ENCODE measurements at places on chromosomes 7 and 10.

GRCh38 chr7:26723129-26723528 is 141.3 kb downstream of the SKAP2 start:
- DNase-seq, result no peak

DNA sequence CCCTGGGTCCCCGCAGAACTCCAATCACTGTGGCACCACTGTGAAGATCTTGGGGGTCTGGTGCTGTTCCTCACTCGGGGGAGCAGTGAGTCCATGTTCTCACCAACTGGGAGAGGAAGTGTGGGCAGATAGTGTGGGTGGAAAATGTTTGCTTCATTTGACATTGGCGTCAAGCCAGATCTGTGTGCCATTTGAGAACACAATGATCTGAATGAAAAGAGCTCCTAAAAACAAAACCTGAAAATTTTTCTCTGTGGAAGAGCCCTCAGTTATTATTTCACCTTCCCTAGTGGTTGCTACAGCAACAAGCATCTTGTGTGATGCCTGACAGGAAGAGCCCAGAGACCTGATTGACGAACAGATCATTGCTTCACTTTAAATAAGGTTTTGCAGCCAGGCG is 125.6 kb downstream of the VIPR2 start:
- no peak for DNase-seq

DNA sequence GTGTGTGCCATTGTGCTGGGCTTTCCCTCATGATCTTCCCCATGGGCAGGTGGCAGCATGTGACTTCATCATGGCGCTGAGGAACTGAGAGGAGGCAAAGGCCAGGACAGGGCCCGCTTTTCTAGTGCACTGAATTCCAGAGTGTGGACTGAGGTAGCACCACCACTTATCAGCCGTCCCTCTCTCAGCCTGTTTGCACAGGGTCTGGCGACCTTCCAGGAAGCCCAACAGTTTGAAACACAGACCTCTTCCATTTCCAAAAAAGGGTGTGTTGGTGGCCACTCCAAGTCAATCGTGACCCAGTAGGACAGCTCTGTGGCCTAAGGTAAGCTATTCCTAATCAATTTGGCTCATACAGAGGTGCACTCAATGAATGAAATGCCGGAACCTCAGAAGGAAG is 4.4 kb downstream of the DNAJC30 start:
- DNase-seq, result no peak

DNA sequence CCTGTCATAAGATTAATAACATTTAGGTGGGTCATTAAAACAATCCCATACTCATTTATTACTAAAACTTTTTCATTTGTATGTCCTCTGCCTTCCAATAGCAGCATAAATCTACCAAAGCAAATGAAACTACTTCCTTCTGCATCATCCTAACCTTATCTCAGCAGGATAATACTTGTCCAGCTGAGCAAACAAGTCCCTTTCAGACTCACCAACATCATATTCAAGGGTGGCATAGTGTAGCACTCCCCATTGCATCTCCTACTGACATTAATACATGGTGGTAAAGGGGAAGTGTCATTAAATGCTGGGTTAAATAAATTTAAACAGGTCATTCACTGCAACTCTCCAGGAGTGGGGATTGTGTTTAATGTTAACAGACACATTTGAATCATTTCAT is 3.4 kb upstream of the MINDY3 start:
- no peak for DNase-seq

DNA sequence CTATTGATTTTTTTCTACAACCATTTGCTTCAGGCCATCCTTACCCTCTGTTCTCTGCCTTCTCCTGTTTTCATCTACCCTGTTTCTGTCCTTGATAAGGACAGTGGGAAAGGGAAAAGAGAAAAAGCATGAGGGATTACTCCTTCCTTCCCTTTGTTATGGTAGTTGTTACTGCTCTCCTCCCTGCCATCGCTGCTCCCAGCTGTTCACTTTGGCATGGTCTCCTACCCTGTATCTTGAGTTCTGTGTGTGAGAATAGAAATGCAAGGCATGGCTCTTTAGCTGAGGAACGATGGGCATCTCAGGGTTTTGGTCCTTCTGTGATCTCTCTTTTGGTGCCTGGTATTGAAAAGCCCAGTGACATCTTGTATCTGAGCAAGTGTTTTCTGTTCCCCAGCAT is 6.4 kb downstream of the CCSER2 start:
- DNase-seq, result no peak

DNA sequence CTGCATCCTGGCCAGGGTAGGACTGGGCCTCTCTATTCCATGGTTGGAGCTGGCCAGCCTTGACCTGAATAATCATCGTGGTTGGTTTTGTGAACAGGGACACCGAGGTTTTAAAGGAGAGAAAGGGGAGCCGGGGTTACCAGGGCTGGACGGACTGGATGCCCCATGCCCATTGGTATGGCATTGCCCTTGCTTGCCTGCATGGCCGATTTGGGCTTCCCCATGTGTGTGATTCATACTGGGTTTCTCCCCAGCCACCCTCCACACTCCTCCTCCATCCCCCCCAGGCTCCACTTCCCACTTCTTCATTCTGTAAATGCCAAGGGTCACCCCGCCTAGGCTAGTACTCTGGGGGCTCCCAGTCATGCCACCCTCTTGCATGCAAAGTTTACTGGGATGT is 98.8 kb upstream of the MACROH2A2 start:
- no peak for DNase-seq

- DNase-seq, result no peak
These were observed 172.3 kb upstream of the ADO start for GRCh38 chr10:62632071-62632809.

- DNase-seq, result no peak
These were observed 232.9 kb upstream of the KAT6B start for GRCh38 chr10:74593470-74593869.

DNA sequence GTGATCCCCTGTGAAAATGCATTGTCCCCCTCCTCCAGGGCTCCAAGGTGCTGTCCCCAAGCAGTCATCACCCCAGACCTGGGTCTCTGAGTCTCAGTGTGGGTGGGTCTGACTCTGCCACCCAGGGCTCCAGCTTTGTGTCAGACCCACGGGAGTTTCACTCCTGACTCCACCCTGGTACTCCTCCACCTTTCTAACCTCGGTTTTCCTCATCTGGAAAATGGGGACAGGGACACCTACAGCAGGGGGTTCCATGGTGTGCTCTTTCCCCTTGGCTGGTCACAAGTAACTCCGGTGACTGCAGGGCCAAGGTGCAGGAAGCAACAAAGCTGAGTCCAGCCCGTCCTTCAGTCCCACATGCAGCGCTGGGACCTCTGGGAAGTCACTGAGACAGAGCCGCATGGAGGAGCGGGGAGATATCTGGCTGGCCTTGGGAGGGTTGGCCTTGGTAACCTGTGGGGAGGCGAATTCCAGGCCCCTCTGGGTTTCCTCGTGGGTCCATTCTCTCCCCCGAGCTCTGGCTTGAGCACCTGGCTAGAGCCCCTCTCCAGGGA is 41.8 kb upstream of the RABGEF1 start:
- no peak for DNase-seq

- DNase-seq, result no peak
These were observed 100.0 kb upstream of the KCNMA1 start for GRCh38 chr10:77737608-77738007.

DNA sequence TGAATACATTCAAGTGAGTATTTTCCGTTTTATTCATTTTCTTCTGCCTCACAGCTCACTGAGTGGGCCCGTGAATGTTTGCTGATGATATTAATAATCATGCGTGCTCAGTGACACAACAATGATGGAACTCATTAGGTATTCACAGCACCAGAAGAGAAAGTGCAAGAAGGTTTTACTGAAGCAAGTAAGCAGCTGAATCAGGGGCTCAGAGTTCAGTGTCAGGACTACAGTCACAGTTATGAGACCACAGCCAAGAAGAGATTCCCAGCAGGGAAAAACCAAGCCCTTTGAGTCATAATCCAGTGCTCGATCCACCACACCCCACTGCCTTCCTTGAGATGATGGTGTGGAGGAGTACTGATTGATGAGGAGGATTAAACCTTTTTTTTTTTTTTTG is 247.4 kb downstream of the KIAA1217 start:
- no peak for DNase-seq

DNA sequence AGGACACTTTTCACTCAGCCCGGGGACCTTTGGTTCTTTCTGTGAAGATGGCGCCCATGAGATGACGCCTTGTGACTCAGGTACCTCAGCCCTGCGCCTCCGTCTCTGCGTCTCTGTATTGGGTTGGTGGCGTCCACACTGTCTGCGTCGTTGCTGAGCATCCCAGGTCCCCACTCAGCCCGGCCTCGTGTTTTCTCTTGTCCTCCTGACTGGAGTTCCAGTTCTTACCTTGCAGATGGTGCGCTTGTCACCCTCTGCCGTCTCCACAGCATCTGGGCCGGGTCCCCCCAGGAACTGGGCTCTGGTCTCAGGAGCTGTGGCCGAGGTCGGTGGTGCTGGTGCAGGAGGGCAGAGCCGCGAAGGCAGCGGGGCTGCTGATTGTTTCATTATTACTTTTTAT is 150.4 kb downstream of the WDR37 start:
- DNase-seq, result no peak
